Putamen (tissue), 1 donor: ENCODE measurements at places on chromosomes 5 and 9.

DNA sequence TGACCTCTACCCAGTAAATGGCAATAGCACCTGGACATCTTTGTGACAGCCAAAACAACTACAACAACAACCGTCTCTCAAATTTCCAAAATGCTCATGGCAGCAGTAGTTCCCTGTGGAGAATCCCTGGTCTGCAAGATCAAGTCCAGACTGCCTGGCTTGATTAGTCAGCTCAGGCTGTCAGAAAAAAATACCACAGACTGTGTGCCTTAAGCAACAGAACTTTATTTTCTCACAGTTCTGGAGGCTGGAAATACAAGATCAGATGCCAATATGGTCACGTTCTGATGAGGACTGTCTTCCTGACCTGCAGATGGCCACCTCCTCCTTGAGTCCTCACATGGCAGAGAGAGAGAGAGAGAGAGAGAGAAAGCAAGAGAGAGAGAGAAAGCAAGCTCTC is 52.3 kb upstream of the MOCS2 start:
- DNase-seq = no peak

DNA sequence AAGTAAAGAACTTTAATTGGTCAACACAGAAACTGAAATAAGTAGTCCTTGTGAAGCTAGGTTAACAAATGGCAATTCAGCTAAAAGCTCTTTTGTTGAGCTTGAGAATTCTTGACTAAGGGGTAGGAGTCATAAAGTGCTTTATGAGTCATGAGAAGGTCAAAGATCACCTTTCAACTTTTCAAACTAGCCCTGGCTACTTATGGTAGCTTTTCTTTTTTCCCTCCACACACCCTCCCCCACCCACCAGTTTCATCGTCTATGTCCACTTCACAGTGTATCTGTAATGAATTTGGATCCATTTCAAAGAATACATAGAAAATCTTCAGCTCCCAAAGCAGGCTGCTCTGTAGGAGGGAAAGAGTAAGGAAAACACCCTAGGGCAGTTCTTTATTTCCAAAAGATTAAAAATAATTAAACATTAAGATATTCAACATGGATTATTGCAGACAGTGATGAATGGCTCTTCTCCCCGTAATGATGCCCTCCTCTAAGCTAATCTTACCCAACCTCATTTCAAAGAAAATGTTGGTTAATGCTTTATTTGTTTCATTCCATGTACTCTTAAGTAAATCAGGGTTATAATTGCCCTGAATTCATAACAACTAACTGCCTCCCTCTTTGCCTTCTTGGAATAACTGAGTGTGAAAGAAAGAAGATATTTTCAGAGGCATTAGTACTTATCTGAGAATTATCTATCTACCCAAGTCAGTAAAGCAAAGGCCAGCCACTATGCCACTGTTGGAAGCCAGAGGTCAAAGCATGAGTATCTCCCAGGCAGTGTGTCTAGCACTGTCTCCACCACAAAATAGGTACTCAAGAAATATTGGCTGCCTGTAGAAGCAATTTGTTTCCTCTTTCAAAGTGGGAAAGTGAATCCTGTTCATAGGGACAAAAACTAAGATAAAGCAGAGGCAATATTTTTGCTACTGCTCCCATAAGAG is 290.6 kb downstream of the PIK3R1 start:
- no peak for DNase-seq

- DNase-seq = no peak
These were observed 84.6 kb downstream of the NDUFAF2 start for GRCh38 chr5:61029456-61030162.

- no peak for DNase-seq
These were observed 463.3 kb upstream of the DMAC1 start for GRCh38 chr9:8262625-8263622.

- DNase-seq = peak; percentile 34
These were observed 1.9 kb downstream of the ANKH start for GRCh38 chr5:14869668-14870164.

- DNase-seq = no peak
These were observed 8.3 kb upstream of the COMMD10 start for GRCh38 chr5:116076496-116076895.

DNA sequence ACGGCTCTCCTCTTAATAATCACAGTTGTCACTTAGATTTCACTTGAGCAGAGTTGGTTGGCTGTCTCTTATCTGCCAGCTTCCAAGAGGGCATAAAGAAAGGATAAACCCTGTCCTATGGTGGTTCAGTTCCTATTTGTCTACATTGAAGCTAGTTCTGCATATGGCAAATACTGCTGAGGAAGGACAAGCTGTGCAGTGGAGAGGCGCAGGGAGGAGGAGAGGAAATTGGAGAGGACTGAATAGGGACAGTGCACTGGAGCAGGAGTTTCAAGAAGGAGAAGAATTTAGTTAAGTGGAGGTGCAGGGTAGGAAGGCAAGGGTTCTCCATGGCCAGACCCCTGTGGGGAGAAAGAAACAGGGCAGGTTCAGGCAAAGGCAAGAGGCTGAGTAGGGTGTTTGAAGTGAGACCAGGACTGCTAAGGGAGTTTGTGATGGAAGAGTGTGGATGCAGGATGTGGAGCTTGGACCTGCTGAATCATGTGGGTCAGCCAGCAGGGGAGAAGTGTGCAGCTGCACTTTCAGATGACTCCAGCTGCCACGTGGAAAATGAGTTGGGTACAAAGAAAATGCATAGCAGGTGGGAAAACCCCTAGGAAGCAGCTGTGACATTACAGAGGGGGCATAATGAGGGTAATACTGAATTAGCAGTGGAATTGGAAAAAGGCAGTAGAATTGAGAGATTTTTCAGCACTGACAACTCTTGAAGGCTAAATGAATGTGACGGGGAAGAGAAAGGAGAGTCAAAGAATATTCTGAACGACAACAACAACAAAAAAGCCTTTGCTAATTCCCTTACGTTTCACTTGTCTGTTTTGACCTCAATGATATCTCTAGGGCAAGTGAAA is 66.8 kb downstream of the MAMDC2 start:
- no peak for DNase-seq

GRCh38 chr9:19493174-19493811 is 84.5 kb downstream of the ACER2 start:
- peak; percentile 91 for DNase-seq

GRCh38 chr9:16407617-16408016 is 462.9 kb downstream of the BNC2 start:
- DNase-seq = no peak

DNA sequence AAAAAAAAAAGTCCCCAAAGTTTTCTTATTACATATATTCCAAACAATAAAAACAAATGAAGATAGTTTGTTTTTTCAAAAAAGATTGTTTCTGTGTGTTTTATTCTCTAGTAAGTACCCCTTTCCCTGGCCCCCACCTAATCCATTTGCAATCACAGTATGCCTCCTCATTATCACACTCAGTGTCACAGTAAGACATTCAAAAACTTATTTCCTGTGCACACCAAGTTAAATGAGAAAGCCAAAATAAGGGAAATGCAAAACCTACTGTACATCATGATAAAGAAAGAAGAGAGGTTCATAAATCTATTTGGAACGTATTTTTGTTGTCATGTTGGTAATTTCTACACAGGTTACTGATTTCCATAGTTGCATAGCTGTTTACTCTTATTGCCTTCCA is 62.3 kb downstream of the ST8SIA4 start:
- DNase-seq = no peak

DNA sequence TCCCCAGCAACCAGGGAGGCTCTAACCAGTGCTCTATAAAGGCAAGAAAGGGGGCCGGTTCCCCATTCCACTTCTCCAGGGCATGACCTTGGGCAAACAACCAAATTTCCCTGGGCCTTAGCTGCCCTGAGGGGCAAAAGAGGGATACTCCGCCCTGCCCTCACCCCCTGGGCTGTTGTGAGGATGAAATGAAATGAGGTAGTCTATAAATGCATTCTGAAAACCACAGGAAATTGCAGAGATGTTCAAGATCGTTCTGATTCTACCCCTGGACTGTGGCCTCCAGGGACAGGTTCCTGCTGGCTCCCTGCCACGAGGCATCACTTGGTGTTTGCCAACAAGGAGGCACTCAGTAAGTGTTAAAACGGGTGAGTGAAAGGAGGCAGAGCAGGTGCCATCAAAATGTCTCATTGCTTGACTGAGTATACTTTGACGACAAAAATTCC is 5.7 kb downstream of the RAPGEF1 start:
- no peak for DNase-seq

DNA sequence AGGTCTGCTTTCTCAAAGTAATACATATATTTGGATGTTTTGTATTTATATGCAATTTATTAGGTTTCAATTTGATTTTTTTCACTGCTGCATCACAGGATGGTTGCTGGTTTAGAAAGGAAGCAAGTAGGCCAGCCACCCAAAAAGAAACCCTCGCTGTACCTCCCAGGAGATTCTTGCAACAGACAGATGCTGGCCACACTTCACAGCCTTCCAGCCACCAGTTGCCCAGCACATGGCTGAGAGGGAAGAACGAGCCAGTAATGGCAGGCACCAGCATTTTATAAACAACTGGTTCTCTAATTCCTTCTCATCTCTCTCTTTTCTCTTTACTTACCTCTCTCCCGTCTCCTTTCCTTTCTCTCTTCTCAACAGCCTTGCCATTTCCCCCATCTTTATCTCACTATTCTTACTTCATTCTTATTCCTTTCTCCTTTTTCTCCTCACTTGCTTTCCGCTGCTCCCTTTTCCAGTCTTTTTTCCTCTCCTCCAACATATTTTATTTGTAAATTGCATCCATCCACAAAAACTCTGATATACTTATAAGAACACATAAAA is 38.9 kb downstream of the EFNA5 start:
- no peak for DNase-seq
